Tibial artery (tissue), 4 donors: ENCODE measurements at places on chromosomes 6 and 20.

DNA sequence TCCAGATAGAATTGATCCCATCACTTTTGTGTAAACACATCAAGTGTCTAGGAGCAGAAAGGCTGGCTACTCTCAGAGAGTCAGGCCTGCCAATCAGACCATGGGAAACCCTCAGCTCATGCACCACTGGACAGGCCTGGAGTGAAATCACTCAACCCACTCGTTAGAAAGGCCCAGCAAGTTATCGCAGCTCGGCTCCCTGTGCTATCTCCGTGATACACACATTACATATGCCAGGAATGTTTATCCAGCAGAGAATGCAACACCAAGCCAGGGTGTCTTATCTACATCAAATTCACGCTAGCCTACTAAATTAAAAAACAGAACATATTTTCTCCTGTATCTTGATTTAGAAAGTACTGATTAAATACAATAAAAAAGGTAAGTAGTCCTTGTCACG is 232.4 kb upstream of the FOXQ1 start:
- DNase-seq = no peak

DNA sequence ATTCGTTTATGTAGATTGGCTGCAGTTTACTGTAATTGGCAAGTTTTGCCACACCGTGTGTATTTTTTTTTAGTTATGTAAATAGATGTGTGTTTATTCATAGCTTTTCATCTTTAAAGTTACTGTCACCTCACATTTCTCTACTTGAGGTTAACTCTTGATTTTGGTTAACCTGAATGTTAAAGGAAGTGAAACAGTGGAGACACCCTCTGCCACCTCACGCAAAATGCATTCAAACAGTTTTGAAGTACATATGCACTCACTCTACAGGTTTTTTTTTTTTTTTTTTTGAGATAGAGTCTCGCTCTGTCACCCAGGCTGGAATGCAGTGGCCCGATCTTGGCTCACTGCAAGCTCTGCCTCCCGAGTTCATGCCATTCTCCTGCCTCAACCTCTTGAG is 17.7 kb downstream of the OR2A4 start:
- no peak for DNase-seq

- DNase-seq = no peak
These were observed 2.6 kb upstream of the WFDC5 start for GRCh38 chr20:45117581-45117980.

GRCh38 chr20:24379484-24379927 is 89.9 kb upstream of the SYNDIG1 start:
- peak; percentile 67 for DNase-seq

- DNase-seq = no peak
These were observed 43.7 kb downstream of the TMEM200A start for GRCh38 chr6:130409418-130410100.

GRCh38 chr6:44298055-44298803 is 14.9 kb downstream of the AARS2 start:
- DNase-seq = no peak

DNA sequence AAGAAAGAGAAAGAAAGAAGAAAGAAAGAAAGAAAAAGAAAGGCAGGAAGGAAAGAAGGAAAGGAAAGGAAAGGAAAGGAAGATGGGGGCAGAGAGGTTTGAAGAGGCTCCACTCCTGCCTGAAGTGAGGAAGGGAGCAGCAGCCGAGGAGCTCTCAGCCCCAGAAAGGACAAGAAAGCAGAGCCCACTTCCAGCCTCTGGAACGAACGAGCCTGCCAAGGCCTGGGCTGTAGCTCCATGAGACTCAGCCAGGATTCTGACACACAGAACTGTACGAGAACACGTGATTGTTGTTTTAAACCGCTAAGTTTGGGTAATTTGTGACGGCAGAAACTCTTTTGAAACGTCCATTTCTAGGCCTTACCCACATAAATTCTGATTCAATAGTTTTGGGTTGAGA is 69.5 kb downstream of the TTLL2 start:
- no peak for DNase-seq

- DNase-seq = peak; percentile 81
These were observed 667 bp downstream of the CAP2 start for GRCh38 chr6:17393892-17394631.

- DNase-seq = no peak
These were observed 9.0 kb downstream of the ZSWIM3 start for GRCh38 chr20:45866454-45866853.

DNA sequence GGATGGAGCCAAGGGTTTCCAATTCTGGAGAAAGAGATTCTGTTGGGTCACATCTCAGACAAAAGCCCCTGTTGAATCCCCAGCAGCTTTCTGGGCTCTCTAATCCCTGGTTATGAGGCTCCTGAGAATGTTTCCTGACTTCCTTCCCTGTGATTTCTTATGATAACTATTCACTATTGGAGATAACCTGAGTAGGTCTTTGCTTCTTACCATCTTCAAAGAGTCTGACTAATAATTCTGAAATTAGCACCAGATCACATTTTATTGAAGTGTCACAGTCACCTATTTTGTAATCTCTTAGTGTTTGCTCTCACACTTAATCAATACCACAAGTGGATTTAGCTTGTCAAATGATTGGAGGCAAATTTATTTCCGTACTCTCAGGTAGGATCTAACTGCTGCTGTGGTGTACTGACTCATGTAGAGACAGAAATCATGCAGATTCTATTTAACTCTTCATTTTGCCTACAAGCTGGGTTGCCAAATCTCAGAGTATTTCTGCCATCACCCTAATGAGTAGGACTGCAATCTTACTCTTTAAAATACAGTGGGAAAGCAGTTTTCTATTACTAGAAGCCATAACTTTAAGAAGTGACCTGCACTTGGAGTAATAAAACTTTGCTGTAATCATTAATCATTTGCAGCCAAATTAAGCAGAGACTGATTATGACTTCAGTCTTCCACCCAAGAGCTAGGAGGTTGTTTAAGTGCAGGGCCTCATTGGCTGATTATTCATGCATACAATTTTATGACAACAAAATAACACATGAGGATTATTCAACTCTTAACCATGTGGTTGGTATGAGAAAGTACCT is 422.1 kb downstream of the EPM2A start:
- no peak for DNase-seq

- no peak for DNase-seq
These were observed 160.0 kb downstream of the PKHD1 start for GRCh38 chr6:51927450-51927849.

- no peak for DNase-seq
These were observed 330.0 kb downstream of the ZFAND3 start for GRCh38 chr6:38149531-38149930.

GRCh38 chr20:21450572-21450971 is 53.2 kb upstream of the NKX2-4 start:
- DNase-seq = no peak

DNA sequence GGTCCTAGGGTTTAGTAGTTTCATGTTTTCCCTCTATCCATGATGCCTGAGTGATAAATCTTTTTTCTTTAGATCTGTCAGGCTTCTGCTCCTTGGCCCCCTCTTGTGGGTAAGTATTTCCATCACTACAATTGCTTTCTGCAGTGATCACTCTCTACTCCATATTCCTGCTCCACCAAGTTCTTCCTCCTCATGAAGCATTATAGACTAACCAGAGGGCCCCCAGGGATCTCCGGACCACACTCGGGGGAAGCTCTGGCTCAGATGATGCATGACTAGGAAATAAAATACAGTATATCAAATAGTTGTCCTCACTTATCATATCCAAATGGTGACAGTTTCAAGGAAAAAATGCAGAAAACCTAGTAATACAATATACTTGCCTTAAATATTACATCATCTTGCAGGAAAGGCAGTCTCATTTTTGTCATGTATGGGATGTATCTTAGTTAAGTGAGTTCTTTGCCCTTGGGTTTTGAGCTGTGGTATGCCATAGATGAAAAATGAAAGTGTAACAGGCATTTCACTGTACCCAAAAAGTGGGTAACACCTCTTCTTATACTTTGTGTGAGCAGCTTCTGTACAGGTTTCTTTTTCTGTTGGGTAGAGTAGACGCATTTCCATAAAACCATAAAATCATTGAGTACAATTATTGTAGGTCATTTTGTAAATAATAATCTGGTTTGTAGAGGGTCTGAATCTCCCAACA is 200.9 kb upstream of the EYA4 start:
- DNase-seq = no peak

DNA sequence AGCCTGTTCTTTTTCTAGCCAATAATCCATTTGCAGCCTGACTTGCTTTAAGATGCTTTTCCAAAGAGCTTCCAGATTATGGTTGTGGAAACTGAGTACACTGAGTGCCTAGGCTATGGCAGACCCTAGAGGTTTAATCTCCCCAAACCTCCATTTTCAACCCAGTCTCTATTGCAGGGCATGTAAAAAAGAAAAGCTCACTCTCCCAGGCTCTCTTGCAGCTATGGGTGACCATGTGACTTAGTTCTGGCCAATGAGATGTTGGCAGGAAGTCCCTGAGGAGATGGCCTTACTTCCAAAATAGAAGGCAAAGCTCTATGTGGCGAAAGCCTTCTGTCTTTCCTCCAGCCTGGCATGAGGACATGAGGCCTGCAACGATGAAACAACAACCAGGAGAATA is 3.8 kb downstream of the PDRG1 start:
- no peak for DNase-seq

DNA sequence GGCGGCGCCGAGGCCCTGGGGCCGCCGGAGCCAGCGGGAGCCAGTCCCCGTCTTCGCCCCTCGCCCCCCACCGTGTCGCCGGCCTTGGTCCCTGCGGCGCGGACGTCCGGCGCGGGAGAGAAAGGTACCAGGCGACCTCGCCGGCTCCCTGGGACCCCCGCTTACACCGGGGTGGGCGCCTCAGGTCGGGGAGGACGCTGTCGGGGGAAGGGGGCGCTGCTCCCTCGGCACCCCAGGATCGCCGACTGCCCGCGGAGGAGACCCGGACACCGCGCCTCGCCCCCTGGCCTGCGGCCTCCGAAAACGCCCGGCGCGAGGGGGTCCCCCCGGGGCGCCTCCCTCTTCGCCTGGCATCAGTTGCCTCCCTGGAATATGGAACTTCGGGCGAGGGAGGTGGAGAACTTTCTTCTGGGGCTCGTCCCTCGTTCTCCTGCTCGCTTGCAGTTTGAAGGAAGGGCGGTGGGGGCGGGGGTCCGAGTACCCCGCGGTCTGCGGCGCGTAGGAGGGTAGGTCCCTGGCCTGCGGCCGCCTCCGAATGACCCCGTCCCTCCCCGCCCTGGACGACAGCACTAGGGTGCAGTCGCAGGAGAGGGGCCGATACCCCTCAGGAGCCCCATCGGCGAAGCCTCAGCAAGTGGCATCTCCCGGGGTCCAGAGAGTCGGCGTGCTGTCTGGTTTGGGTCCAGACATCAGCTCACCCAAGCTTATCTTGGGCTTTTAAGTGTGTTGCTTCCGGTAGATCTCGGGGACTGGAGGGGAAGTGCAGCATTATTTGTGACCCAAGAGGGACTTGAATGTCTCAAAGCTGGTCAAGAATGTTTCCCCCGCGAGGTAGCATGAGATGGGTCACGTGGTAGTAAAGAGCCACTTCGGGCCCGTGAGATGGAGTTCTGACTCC is 549 bp downstream of the ANKRD6 start:
- DNase-seq = peak; percentile 68

DNA sequence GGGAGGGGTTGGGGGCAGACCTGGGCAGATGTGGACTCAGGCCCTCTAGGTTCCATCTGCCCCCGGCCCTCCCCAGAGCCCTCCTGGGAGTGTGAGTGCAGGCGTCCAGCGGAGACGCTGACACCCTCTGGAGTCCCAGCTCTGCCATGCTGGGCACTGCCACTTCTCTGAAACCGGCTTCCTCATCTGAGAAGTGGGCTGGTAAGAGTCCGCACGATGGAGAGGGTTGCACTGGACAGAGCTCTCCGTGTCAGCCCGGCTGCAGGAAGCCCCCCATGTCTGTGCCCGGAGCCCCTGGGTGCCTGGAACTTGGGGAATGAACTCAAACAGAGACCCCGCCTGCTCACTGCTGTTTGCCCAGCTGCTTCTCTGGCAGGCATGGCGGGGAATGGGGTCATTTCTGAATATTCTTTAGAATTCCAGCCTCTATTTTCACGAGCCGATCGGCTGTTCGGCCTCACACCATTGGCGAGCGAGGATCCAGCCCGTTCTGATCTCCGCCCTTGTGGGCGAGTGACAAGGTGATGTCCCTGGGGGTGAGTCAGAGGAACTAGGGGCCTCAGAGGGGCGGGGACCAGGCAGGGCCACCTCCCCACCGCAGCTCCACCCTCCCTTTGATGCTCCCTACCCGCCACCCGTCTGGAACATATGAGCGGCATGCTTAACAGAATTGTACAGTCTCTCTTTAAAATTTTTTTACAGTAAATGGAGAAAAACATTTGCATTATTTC is 47.8 kb upstream of the GATA5 start:
- DNase-seq = no peak

GRCh38 chr6:43308101-43308989 is at the start of gene CRIP3:
TSS of gene CRIP3 (minus strand) at chr6:43308826. CDS start at chr6:43308792, 34 bp downstream.
- DNase-seq = peak; percentile 26

- no peak for DNase-seq
These were observed 77.3 kb downstream of the SLC22A23 start for GRCh38 chr6:3379482-3380060.

DNA sequence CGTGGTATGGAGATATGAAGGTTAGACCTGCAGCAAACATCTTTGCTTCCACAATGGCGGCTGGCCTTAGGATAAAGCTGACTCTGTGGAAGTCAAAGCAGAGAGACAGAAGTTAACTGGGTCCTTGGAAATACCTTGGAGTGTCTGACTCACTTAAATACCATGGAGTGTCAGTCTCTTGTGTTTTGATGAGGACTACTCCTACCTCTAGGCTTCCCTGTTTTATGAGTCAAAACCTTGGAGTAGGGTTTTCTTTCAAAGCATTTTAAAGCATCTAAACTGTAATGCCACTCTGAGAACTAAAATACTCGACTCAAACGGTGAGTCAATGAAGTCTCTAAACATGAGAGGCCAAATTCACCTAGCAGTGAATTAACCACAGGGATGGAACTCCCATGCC is 329.1 kb downstream of the SAMD5 start:
- DNase-seq = no peak

DNA sequence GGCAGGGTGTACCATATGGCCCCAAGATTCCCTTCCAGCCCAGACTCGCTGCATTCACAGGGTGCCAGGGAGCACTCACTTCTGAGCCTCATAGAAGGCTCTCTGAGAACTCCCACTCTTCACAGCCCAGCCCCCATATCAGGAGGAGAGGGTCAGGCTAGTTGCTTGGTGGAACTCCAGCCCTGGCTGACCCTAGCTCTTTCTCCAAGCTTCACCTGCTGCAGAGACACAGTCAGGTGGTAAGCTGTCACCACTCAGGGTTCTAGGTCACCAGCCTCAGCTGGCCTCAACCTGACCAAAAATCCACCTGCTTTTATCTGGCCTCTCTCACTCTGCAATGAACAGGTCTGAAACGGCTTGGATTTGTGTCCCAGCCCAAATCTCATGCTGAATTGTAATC is 162.7 kb upstream of the MLN start:
- DNase-seq = peak; percentile 35

- DNase-seq = no peak
These were observed 58.7 kb downstream of the VAPB start for GRCh38 chr20:58447511-58448391.
